Tibial nerve (tissue), 4 donors: ENCODE measurements at places on chromosomes 4 and X. TPM values are rescaled to one million over a fixed set of nuclear protein-coding genes. Genes with fewer than 3 reads are reported as not detected.

C1GALT1C1 gene
- 21.2 TPM for total RNA-seq

UGT8 gene
- total RNA-seq = 81.1 TPM

ARSD gene
- 17.1 TPM for total RNA-seq

GRCh38 chrX:66076801-66077200 lies 36.9 kb upstream of the VSIG4 start:
- no peaks in the 10 kb centered on the region for H3K4me1 ChIP-seq
- H3K36me3 ChIP-seq = no peaks in the 10 kb centered on the region
- no peak overlapping the region for H3K27ac ChIP-seq

DNA sequence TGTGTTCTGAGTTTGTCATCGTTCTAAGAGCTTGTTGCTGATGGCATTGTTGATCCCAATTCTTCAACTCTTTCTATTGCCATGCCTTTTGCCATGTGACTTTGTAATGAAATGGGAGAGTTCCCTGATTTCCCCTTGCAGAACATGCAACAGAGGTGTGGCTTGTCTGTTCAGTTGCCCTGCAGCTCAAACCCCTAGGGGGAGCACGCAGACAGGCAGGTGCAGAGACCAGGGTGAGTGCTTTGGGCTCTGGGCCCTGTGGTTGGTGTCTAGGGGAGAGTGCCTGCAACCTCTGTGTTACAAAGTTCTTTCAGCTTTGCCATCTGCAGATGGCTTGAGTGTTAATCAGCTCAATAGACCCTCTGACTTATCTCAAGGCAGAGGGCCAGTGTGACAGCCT lies 332.7 kb downstream of the MID1IP1 start:
- H3K27ac ChIP-seq = no peak overlapping the region
- H3K4me1 ChIP-seq = no peaks in the 10 kb centered on the region
- H3K4me3 ChIP-seq = no peak overlapping the region
- H3K36me3 ChIP-seq = no peaks in the 10 kb centered on the region
- no peak for DNase-seq

GRCh38 chr4:177010418-177010817 lies 217.7 kb upstream of the VEGFC start:
- H3K36me3 ChIP-seq = no peaks in the 10 kb centered on the region
- H3K4me3 ChIP-seq = no peak overlapping the region
- DNase-seq = no peak
- H3K27ac ChIP-seq = no peak overlapping the region

DNA sequence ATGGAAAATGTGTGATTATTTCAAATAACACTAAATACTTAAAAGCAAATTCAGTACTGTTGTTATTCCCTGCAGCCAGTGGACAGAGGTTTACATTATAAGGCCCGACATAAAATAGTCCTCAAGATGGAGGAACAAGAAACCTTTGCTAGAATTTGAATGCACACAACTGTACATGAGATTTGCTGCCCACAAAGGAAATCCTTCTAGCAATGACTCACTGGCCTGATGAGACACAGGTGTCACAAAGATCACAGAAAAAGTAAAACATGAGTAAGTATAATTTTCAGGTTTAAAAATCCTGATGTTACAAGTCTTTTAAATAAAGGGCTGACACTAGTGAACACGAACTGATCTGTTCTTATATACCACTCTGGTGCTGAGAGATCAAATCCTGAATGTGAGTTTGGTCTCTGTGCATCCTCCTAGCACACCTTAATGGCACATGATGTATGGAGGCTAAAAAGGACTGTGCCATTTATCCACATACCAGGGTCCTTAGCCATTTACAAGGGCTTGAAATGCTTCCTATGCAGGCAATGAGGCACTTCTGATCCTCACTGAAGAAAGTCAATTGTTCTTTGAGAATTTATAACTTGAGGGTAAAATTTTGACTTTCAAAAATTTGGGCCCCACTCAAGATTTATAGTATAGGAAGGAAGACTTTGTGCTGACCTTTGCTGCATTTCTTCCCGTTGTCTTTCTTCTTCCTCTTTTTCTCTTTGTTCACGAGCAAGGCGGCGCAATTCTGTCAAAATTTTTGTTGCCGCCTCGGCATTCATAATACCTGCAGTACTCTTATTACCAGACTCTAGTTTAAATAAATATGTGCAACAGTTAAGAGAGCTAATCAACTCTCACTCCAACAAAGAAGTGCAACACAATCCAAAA lies 23.0 kb downstream of the MAP7D3 start:
- no peak overlapping the region for H3K27ac ChIP-seq
- no peak for DNase-seq
- H3K4me3 ChIP-seq = no peak overlapping the region
- H3K4me1 ChIP-seq = no peaks in the 10 kb centered on the region

- no peak overlapping the region for H3K4me3 ChIP-seq
- no peaks in the 10 kb centered on the region for H3K27me3 ChIP-seq
- H3K36me3 ChIP-seq = peaks cover 76% of the 10 kb centered on the region
Measured at GRCh38 chr4:73139245-73139644, 69.7 kb upstream of the COX18 start.

GRCh38 chr4:143351774-143352451 lies 15.2 kb downstream of the GAB1 start:
- H3K27ac ChIP-seq = peak overlapping the region; percentile 63
- DNase-seq = no peak
- H3K4me1 ChIP-seq = peaks cover 60% of the 10 kb centered on the region
- no peaks in the 10 kb centered on the region for H3K36me3 ChIP-seq
- no peaks in the 10 kb centered on the region for H3K27me3 ChIP-seq
- H3K4me3 ChIP-seq = no peak overlapping the region

- no peak overlapping the region for H3K27ac ChIP-seq
- no peaks in the 10 kb centered on the region for H3K4me1 ChIP-seq
- H3K36me3 ChIP-seq = no peaks in the 10 kb centered on the region
- H3K4me3 ChIP-seq = no peak overlapping the region
- peak; percentile 0 for DNase-seq
- H3K27me3 ChIP-seq = peaks cover 19% of the 10 kb centered on the region
Measured at GRCh38 chr4:1501754-1502500, 95.7 kb upstream of the NKX1-1 start.

- H3K36me3 ChIP-seq = no peaks in the 10 kb centered on the region
- no peak overlapping the region for H3K27ac ChIP-seq
- DNase-seq = no peak
- H3K4me3 ChIP-seq = no peak overlapping the region
- H3K4me1 ChIP-seq = no peaks in the 10 kb centered on the region
Measured at GRCh38 chrX:108186811-108187210, 95.2 kb downstream of the ATG4A start.

DNA sequence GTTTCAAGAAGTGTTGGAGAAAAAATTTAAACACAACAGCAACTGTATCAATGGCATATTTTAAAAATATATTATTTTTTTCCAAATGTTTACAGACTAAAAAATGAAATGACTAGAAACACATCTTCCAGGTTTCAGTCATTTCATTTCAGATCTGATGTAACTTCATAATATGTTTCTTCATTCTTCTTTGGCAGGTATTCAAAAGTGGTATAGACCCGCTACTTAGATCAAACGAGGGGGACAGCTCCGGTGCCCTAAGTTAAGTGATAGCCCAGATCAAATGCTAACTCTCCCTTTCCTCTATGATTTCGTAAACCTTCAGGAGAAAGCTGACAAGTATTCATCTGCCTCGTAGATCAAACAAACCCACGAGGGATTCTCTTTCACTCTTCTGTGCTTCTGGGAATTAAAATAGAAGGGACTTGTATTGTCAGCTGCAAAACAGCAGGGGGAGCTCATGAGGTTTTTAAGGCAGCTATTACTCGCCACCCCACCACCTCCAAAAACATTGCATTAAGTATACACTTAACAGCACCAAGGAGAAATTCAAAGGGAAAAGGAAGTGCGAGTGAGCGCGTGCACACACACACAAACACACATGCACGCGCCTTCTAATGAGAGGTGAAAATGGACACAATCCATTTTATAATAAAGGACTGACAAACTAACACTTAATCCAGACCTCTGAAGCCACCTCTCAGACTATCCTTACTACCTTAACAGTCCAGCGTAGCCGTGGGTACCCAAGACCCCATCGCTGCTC lies 21.4 kb downstream of the HELT start:
- no peaks in the 10 kb centered on the region for H3K36me3 ChIP-seq
- H3K27me3 ChIP-seq = no peaks in the 10 kb centered on the region
- peaks cover 10% of the 10 kb centered on the region for H3K4me1 ChIP-seq
- no peak overlapping the region for H3K4me3 ChIP-seq

DNA sequence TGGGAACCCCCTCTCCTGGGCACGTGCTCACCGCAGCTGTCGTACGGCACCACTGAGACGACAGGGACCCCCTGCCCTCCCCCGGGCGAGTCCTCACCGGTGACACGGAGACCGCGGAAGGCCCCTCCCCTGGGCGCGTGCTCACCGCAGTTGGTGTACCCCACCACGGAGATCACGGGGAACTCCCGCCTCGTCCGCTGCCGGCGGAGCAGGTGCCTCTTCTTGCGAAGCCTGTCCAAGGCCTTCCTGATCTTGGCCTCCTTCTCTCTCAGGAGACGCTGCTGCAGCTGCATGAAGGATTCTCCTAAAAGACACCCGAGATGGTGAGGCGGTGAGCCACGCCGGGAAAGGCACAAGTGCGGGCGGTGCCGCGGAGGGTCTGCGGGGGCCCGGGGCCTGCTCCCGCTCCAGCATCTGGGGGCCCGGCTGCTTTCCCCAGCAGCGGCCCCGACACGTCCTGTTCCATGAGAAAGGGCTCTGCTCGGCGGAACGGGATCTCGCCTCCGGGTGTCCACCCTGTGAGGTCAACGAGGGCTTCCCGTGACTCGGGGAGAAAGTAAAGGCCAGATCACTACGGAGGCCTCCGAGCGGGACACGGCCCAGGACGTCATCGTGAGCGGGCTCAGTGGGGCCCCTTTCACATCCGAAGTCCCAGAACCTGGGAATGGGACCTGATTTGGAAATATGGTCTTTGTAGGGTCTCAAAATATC lies 5.8 kb downstream of the GTPBP6 start:
- H3K27me3 ChIP-seq = no peaks in the 10 kb centered on the region
- no peak for DNase-seq
- H3K27ac ChIP-seq = no peak overlapping the region
- H3K36me3 ChIP-seq = peaks cover 85% of the 10 kb centered on the region
